ENCODE measurements at places on chromosomes 13 and 19.

DNA sequence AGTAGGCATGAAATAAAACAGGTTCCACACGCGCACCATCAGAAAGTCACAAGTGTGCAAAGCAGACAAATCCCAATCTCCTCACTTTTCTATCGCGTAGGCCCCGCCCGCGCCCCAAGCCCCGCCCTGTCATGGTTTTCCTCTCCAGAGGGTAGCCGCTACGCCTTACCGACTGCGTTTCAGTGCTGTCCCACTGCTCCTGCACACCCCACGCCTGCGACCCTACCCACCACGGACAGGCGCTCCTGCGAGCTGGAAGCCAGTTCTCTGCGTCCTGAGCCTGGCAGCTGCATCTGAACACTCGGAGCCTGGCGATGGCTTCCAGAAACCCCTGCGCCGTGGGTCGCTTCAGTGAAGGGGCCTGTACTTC, 379 bp upstream of the ZNF470 start:
- peak; percentile 19 for DNase-seq

DNA sequence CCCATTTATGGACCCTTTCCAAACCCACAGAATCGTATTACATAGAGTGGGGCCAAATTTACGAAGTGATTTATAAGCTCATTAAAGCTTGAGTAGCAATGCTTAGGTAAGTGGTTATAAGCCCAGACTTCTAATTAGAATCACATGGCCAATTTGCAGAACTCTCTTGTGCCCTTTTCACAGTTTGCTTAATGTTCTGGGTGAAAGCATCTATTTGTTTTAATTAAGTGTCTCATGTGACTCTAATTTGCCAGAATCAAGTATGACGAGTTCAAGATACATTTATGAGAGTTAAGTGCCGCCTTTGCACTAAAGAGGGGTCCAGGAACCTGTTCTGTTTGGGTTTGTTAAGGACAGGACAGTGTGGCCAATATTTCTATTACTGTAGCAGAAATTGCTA, 46.0 kb upstream of the ZNF681 start:
- DNase-seq = no peak

DNA sequence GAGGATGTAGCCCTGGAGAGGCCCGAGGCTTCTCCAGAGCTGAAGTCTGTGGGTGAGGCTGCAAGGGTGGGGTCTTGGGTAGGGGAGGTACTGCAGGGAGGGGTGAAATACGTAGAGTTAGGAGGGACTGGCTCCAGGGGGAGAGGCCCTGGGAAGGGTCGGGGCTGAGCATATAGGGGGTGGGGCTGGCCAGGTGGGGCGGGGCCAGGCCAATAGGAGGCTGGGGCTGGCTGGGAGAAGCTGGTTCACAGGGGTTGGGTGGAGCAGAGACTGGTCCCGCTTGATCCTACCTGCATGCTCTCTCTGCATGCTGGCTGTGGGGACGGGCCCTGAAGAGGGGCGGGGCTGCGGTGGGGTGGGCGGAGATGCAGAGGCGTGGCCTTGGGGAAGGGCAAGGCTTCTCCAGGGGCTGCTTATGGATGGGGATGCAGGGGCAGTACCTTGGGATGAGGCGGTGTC, 51.9 kb downstream of the CELF5 start:
- no peak for DNase-seq

DNA sequence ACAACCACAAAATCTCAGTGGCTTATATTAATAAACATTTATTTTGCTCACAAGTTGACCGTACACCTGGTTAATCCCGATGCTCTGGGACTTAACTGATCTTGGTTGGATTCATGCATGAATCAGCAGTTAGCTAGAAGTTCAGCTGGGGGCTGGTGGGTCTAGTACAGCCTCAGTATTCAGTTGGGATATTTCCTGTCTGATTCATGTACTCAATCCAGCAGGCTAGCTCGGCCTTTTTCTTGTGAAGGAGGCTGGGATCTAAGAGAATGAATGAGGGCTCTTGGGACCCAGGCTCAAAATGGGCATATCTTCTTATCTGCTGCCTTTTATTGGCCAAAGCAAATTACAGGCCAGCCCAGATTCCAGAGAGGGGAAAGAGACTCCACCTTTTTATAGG, 178.8 kb downstream of the KCTD12 start:
- DNase-seq = no peak

DNA sequence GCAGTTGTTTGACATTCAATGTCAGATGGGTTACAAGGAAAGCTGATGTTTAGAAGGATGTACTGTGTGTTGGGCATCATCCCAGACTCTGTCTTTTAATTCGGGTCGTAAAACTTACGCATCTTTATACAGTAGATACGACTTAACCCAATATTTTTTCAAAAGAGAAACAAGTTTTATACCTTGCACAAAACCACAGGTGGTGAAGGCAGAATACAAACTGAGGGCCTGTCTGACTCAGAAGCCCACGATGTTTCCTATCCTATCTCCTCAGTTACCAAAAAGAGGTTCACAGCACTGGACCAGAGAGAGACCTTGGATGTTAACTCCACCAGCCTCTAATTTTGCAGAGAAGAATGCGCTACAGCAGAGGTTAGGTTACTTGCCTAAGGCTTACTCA, 477.0 kb downstream of the FOXO1 start:
- DNase-seq = no peak

DNA sequence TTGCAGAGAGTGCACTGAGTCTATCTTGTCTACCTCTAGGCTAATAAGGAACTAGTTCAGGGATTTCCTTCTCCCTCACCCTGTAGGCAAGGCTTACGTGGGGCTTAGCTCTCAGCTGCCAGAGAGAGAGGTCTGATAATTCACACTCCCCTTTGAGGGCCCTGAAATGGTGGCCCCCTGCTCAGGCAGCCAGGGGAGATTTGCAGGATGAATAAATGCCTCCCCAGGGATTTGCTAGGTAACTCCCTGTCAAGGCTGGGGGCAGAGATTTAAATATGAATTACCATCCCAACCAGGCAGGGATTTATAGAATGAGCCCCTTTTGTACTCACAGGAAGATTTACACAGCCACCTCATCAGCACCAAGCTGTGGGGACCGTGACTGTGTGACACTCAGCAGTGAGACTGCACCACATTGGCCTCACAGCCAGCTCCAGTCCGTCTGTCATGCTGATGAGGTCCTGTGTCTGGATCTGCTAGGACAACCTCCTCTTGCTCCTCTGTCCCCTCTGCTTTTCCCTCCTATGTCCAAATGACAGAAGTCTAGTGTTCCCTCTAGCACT, 73.4 kb downstream of the CBY2 start:
- no peak for DNase-seq

- DNase-seq = peak; percentile 33
Measured at GRCh38 chr19:2475018-2475701, 767 bp upstream of the GADD45B start.

DNA sequence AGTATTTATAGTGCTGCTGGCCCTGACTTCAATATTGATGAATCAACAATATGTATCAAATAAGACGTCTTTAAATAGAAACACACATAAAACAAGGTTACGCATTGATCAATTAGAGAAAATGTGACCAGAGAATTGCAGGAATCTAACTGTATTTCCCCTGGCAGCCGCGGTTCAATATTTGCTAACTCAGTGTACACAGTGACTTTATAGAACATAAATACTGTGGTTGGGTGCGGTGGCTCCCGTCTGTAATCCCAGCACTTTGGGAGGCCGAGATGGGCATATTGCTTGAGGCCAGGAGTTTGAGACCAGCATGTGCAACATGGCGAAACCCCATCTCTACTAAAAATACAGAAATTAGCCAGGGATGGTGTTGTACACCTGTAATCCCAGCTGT, 22.8 kb upstream of the UPF3A start:
- no peak for DNase-seq

All from gastrocnemius medialis (tissue), 4 donors.